ENCODE measurements at places on chromosomes 3 and 15. TPM values are rescaled to one million over a fixed set of nuclear protein-coding genes. Genes with fewer than 3 reads are reported as not detected.

The ZNF385D gene
- total RNA-seq = 0.42 TPM

The ZNF774 gene
- 1.5 TPM for total RNA-seq

The HESX1 gene
- 0.72 TPM for total RNA-seq

The KNG1 gene
- total RNA-seq = not detected

The PLS1 gene
- total RNA-seq = 10.5 TPM

The GOLGA6L10 gene
- total RNA-seq = 0.78 TPM

All from A549 treated with Mapracorat at 1 μM for 4 hours (cell line).